ENCODE measurements at places on chromosomes 5 and 9.
A peak's percentile ranks its signal among the peaks of the same experiment; 100 is the strongest.

DNA sequence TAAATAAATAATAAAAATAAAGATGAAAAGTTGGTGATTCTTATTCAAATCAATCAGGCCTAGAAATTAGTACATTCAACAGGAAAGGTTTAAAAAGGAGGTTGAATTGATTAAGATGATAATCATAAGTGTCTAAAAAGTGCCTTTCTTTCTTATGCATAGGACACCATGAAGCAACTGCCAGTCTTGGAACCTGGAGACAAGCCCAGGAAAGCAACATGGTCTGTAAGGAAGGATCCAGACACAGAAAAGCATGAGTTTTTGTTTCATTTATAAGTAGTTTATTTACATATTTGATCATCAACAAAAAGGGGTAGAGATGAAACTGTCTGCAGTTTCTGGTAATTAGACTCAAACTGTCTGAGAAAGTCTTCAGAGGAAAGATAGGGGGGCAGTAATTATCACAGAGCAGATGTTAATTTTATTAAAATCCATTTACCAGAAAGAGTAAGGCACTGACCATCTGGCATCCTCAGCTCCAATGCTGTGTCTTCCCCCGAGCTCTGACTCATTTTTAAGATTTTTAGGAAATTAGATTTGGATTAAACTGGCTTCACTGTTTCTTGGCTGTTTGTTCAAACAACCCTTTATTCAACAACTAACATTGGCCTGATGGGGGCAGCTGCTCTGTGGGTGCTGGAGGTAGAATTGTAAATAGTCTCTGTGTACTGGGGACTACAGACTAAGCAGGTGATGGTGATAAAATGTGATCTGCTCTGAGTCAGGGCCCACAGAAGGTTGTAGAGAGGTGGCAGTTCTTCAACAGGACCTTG is 2.7 kb downstream of the RABEPK start:
- DNase-seq: no peak

DNA sequence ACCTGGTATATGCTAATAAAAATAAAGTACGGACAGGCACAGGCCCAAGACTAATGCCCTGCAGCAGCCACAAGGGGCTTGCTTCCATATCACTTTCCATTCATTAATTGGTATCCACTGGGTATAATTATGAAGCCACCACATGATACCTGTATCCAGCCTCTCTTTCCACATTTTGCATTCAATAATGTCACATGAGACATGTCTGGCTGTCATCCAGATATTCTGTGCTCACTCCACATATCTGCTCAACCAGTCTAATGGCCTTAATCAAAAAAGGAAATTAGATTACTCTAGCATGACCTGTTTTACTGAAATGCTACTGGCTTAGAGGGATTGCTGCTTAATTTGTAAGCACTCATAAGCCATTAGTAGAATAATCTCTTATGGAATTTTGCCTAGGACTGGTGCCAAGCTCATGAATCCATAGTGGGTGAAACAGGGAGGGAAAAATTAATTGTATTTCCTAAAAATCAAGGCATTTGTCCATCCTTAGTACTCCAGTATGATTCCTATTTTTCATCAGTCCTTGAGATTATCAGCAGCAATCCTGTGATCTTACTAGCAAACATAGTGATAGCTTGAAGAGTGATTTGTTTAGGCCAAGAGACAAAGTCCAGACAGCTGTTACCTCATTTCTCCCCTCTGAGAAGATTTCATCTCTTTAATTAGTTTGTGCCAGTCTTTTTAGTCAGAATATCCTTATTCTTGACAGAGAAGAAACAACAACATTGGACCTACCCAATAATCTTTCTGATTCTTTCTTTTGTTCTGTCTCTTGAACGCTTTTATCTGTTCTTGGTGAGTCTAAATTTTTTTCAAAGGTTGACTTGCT is 119.2 kb upstream of the ABCA1 start:
- DNase-seq: no peak

- no peak for DNase-seq
Measured at GRCh38 chr9:109499631-109500410, 1.7 kb upstream of the PTPN3 start.

DNA sequence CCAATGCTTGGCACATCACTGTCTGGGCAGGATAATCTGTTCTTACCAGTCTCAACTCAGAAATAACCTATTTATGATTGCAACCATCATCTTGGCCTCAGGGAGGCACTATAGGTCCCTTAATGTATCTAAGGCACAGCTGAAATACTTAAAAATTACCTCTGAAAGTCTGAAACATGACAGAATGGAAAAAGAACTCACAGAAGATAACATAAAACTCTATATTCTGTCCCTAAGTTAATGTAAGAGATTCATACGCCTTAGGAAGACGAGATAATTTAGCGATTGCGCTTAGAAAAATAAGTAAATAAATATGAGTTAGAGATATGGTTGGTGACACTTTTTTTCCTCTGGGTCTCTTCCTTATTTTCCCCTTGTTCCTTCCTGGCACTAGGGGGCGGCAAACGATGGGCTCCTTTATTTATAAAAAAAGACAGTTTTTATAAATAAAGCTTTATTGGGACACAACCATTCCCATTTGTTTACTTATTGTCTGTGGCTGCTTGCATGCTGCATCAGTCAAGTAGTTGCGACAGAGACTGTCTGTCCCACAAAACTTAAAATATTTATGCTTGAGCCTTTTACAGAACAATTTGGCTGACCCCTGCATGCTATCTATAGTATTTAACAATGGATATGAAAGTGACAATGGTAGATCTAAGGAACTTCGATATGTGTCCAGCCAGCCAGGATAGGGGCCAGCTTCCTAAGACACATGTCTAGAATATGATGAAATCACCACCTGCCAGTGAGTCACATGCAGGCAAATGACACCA is 79.6 kb downstream of the PDE4D start:
- DNase-seq: peak; percentile 63

DNA sequence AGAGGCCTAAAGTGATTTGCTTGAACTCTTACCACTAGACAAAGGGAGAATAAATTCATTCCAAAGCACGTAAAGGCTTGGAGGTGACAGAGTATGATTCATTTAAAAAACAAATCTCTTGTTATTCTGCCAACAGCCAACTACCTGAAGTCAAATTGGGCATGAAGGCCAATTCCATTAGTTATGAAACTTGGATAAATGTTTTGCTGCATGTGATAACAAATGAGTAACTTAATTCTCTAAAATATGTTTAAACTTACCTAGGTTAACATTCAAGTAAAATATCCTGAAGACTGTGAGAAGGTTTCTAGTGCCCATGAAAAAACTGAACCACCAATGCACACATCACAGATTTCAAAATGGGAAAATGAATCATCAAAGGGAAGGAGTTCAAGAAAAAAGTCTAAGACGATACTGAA is 120.1 kb upstream of the TSLP start:
- DNase-seq: no peak

DNA sequence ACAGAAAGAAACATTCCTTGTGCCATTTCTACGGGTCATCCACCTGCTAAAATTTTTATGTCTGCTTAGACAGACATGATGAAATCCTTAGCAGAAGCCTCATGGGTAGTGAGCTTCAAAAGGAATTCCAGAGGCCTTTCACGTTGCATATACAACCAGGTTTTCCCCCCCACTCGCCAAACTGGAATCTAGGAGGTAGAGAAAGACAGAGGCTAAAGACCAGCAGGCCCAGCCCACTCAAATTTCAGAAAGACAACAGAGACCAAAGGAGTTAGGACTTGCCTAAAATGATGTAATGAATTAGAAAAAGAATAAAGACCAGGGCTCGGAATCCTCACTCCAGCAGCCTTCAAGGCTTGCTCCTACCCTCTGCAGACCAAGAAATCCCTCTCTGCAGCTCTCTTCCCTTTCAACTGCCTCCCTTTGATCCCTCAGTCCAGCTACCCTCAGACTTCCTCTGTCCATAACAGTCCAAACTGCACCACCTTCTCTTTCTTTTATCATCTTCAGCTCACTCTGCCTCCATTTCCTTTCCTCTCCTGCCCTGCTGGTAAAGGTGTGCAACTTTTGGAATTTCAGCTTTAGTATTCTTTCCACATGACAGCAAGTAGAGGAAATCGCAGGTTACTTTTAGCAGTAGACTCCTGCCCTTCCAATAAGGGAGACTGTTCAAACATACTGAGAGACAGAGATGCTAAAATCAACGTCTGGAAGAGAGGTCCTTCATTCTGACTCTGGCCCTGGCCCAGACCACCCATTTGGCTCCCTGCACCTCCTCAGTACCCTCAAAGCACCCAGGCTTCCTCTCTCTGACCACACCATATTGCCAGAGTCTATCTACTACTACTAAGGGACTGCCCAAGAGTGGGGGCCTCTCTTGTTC is 8.9 kb downstream of the B4GALT1 start:
- DNase-seq: no peak

- no peak for DNase-seq
Measured at GRCh38 chr5:172680921-172681320, 39.9 kb downstream of the NEURL1B start.

- no peak for DNase-seq
Measured at GRCh38 chr5:36396640-36397039, 94.9 kb upstream of the RANBP3L start.
